Sciatic nerve (tissue), 2 donors: ENCODE measurements at places on chromosomes 11 and 22.

- DNase-seq = no peak
These were observed 8.7 kb upstream of the SMIM35 start for GRCh38 chr11:118095493-118095892.

DNA sequence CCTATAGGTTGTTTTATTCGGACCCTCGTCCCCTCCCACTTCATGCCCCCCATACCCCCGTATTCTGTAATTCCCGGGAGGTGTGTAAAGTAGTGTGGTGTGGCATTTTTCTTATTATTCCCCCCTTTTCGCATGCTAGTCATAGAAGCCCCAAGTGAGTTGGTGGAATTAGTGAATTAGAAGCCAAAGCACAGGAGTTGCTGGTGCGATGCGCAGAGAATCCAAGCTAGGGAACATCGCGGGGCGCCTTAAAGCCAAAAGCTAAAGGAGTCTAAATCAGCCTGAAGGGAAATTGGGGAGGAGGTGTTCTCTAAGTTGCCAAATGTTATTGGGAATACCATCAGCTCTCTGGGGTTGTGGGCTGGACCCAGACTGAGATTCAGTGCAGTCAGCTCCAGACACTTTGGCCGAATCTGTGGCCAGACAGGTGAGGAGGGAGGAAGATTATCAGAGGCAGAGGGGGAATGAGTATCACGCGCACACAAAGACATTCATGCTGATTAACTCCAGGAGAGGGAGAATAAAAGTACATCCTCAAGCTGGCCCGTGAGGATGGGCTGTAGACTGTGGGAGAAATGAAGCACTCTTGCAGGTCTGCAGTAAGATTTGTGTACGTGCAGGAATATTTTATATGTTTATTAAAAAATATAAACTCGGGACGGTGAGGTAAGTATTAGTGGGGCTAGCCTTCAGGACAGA lies 102.8 kb upstream of the HSD17B12 start:
- DNase-seq = no peak

- DNase-seq = no peak
These were observed 39.8 kb downstream of the KREMEN1 start for GRCh38 chr22:29112681-29113080.

GRCh38 chr11:1207401-1208143 lies 15.3 kb upstream of the MUC5B start:
- peak; percentile 53 for DNase-seq

DNA sequence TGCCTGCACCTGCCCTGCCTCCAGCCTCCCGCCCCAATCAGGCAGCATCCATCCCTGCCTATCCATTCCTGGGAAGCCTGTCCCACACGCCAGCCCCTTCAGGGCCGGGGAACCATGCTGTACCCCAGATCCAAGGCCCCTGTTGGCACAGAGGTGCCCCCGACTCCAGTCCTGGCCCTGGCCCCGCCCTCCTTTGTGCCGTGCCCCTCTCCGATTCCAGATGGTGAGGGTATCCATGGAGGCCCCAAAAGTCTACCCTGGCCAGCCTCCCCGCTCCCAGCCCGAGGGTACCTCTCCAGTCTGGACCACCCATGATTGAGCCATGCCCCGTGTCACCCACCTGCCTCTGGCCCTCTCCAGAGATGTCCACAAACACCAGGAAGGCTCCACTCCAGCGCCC lies 2.7 kb upstream of the TH start:
- DNase-seq = no peak

GRCh38 chr22:27803841-27804415 lies 2.4 kb upstream of the MN1 start:
- DNase-seq = no peak

DNA sequence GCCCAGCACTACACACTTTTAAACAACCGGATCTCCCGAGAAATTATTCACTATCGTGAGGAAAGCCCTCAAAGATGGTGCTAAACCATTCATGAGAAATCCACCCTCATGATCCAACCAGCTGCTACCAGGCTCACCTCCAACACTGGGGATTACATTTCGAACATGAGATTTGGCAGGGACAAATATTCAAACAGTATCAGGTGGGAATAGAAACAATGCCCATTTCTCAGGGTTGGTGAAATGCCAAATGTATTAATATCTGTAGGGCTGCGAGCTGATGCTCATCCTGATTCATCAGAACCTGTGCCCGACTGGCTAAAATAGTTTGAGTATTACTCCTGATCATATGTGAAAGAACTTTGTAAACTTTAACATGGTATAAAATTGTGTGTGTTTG lies 15.8 kb upstream of the PTPRJ start:
- no peak for DNase-seq

DNA sequence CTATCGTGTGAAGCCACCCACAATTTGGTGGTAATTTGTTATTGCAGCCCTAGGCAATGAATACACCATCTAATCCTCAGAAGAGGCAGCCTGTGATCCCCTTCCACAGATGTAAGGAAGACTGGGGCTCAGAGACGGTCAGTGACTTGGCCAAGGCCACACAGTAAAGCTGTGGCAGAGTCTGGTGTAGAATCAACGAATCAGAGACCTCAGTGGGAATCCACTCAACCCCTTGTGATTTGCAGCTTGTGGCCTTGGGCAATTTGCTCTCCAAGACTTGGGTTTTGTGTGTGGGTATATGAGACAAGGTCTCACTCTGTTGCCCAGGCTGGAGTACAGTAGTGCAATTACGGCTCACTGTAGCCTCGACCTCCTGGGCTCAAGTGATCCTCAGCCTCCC lies 1.9 kb downstream of the LGALS2 start:
- DNase-seq = no peak

- DNase-seq = no peak
These were observed 456 bp upstream of the SPI1 start for GRCh38 chr11:47378836-47379170.

GRCh38 chr11:74492084-74492483 lies 1.4 kb downstream of the LIPT2 start:
- no peak for DNase-seq

GRCh38 chr11:77094841-77095365 lies 7.7 kb upstream of the OMP start:
- no peak for DNase-seq

DNA sequence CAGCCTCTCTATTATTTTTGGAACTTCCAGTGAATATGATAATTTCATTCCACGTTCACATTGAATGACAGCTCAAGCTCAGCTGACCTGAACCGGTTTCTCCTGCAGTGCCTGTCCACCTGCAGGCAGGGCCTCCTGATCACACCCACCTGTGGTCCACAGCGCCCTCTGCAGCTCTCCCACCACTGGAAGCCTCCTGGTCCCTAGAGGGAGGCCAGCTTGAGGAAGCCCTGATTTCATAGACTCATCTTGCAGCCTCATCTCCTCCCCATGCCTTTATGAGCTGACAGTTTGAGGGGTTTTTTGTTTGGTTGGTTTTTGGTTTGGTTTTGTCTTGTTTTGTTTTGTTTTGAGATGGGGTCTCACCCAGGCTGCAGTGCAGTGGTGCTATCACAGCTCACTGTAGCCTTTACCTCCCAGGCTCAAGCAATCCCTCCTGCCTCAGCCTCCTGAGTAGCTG lies 29.9 kb upstream of the MALAT1 start:
- no peak for DNase-seq

GRCh38 chr11:87726506-87726905 lies 448.7 kb downstream of the RAB38 start:
- DNase-seq = no peak

GRCh38 chr11:66957971-66958231 lies 282 bp downstream of the PC start:
- DNase-seq = no peak

DNA sequence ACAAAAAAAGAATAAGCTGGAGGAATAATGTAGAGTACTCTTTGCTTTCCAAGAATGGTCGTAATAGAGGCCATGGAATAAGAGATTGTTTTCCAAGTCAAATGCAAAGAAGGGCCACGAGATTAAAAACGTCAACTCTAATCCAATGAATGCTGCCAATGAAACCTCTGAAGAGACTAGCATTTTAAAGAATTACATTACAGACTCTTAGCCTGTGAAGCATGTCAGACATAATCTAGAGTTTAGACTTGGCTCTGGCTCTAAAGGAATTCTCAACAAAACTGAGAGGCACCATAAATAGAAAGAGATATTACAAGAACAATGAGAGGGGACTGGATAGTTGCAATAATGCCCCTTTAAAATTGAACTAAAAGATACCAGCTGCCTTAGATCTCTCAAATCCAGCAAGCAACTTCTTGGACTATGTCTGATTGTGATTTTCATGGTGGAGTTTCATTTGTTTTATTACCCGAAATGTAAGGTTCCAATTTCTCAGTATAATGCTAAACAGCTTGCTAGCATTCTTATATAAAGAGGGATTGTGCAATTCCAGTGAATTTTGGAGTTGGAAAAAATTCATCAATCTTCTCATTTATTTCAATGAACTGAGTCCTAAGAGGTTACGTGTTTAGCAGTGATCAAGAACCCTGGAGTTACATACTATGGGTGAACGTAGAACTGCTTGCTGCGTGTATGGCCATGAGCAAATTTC lies 5.6 kb downstream of the ETS1 start:
- no peak for DNase-seq

DNA sequence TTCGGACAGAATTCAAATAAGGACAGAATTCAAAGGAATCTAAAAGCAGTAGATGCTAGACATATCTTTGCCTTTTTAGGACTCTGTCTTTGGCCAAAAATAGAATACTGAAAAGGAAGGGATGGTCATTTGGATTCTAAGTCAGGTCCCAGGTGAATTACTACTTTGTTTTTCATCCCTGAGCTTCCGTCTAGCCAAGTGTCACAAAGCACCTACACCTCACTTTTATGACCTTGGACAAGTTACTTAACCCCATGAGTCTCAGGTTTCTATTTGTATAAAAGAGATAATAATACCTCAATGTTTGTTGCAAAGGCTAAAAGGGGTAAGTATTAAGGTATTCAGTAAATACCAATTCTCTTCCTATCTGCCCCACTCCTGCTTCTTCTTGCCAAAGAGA lies 7.3 kb downstream of the KIF18A start:
- no peak for DNase-seq

GRCh38 chr11:20760811-20761210 lies 91.4 kb downstream of the NELL1 start:
- DNase-seq = no peak

DNA sequence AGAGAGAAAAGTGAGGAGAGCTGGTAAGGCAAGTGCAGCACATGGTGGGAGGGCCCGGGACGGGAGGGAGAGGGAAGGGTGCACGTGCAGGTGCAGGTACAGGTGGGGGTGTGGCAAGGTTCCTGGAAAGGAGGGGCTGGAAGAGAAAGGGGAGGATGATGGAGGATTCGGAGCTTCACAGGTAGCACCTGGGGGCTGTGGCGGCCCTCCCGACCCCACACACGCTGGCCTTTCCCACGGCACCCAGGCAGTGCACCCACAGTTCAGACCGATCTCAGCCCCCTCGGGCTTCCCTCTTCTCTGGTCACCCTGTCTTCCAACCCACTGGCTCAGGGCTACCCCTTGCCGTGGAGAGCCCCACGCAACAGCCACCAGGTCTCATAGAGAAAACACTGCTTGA lies 67.4 kb upstream of the A4GALT start:
- no peak for DNase-seq

DNA sequence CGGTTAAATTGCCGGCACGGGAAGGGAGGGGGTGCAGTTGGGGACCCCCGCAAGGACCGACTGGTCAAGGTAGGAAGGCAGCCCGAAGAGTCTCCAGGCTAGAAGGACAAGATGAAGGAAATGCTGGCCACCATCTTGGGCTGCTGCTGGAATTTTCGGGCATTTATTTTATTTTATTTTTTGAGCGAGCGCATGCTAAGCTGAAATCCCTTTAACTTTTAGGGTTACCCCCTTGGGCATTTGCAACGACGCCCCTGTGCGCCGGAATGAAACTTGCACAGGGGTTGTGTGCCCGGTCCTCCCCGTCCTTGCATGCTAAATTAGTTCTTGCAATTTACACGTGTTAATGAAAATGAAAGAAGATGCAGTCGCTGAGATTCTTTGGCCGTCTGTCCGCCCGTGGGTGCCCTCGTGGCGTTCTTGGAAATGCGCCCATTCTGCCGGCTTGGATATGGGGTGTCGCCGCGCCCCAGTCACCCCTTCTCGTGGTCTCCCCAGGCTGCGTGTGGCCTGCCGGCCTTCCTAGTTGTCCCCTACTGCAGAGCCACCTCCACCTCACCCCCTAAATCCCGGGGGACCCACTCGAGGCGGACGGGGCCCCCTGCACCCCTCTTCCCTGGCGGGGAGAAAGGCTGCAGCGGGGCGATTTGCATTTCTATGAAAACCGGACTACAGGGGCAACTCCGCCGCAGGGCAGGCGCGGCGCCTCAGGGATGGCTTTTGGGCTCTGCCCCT lies 529 bp upstream of the CCND1 start:
- peak; percentile 77 for DNase-seq

- DNase-seq = no peak
These were observed 1.1 kb upstream of the APLP2 start for GRCh38 chr11:130068546-130068985.

DNA sequence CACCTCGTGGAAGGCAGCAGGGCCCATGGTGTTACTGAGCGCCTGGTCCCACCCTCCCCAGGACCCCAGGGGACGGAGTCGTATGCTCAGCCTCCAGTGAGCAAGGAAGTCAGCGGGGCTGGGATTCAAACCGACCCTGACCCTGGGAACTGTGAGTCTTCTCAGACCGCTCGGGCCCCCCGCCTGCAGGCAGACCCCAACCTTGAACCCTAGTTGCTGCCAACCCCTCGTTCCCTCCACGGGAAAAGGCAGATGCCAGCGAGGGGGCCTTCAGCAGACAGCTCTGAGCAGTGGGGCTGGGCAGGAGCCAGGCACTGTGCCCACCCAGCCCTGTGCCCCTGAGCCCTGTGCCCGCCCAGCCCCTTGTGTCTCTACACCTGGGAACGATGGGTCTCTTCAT lies 6.4 kb downstream of the SLC16A8 start:
- DNase-seq = no peak

DNA sequence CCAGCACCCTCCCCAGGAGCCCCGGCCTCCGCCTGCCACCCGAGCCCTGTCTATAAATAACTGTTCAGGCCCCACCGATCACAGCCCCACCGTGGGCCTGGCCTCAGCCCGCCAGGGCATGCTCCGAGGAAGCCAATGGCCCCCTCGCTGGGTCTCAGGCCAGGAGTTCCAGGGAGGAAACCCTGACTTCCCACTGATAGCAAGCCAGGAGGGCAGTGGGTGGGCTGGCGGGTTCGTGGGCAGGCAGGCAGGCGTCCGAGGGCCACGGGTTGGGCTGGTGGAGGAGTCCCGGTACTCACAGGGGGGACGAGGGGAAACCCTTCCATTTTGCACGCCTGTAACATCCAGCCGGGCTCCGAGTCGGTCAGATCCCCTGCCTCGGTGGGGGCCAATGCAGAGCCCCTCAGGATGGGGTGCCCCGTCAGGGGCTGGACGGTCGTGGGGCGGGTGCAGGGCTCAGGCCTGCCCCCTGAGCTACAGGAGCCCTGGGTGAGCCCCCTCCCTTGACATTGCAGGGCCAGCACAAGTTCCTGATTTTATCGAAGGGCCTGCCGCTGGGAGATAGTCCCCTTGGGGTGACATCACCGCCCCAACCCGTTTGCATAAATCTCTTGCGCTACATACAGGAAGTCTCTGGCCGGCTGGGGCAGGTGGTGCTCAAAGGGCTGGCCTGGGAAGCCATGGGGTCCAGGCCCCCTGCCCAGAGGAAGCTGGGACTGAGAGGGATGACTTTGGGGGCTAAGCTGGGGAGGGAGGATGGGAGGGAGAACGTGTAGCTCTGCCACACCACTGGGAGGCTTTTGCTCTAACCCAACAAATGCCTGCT lies at the start of gene SPI1:
TSS of gene SPI1 (minus strand) at position 538 of the 826 bp plus-strand sequence. CDS start at position 344, 194 bp downstream.
- DNase-seq = no peak
